GM23338 (cell line): ENCODE measurements at places on chromosomes 7 and 10. TPM values are rescaled to one million over a fixed set of nuclear protein-coding genes. Genes with fewer than 3 reads are reported as not detected.

GRCh38 chr7:148253629-148254028 lies 336.9 kb upstream of the C7orf33 start:
- no peak for DNase-seq
- no peaks in the 10 kb centered on the region for H3K4me1 ChIP-seq
- no peak overlapping the region for H3K27ac ChIP-seq
- H3K36me3 ChIP-seq, result peaks cover 6% of the 10 kb centered on the region; the same call in 1 of the 2 replicates

- H3K4me1 ChIP-seq, result no peaks in the 10 kb centered on the region
- no peak overlapping the region for H3K4me3 ChIP-seq
- H3K27ac ChIP-seq, result no peak overlapping the region
- no peaks in the 10 kb centered on the region for H3K27me3 ChIP-seq
- no peak for DNase-seq
- no peaks in the 10 kb centered on the region for H3K36me3 ChIP-seq
Measured at GRCh38 chr7:12884033-12884432, 196.6 kb downstream of the ARL4A start.

GRCh38 chr10:83248106-83248631 lies 891.1 kb upstream of the GHITM start:
- H3K4me3 ChIP-seq, result no peak overlapping the region
- no peak overlapping the region for H3K27ac ChIP-seq
- H3K36me3 ChIP-seq, result peaks cover 3% of the 10 kb centered on the region; the same call in 1 of the 2 replicates
- no peaks in the 10 kb centered on the region for H3K4me1 ChIP-seq

GRCh38 chr7:96045919-96046318 lies 273.6 kb downstream of the DYNC1I1 start:
- H3K27ac ChIP-seq, result no peak overlapping the region
- no peaks in the 10 kb centered on the region for H3K4me1 ChIP-seq
- no peaks in the 10 kb centered on the region for H3K36me3 ChIP-seq

- no peaks in the 10 kb centered on the region for H3K36me3 ChIP-seq
- DNase-seq, result peak; percentile 2
- H3K27me3 ChIP-seq, result no peaks in the 10 kb centered on the region
- peaks cover 2% of the 10 kb centered on the region; the same call in 1 of the 2 replicates for H3K4me1 ChIP-seq
- H3K4me3 ChIP-seq, result no peak overlapping the region
Measured at GRCh38 chr10:126302476-126302756, 85.9 kb downstream of the ADAM12 start.

- no peak for DNase-seq
- H3K27me3 ChIP-seq, result no peaks in the 10 kb centered on the region
- H3K36me3 ChIP-seq, result no peaks in the 10 kb centered on the region
- no peak overlapping the region for H3K27ac ChIP-seq
Measured at GRCh38 chr7:45229156-45229920, 71.7 kb downstream of the RAMP3 start.

STK32C gene
- total RNA-seq, result 8.0 and 10.2 TPM in 2 replicates

CC2D2B gene
- total RNA-seq, result 0.24 TPM in 1 of 2 replicates, not detected in the other

NRG3 gene
- total RNA-seq, result 3.1 and 3.9 TPM in 2 replicates
